ENCODE measurements at places on chromosomes 12 and 14.

- DNase-seq = no peak
Measured at GRCh38 chr12:638953-639557, 24.2 kb downstream of the NINJ2 start.

- DNase-seq = no peak
Measured at GRCh38 chr14:75289840-75290388, 11.3 kb downstream of the FOS start.

- no peak for DNase-seq
Measured at GRCh38 chr12:59652130-59652529, 56.3 kb downstream of the SLC16A7 start.

GRCh38 chr14:98955036-98955740 lies 316.8 kb downstream of the BCL11B start:
- no peak for DNase-seq

GRCh38 chr14:58077621-58078020 lies 74.4 kb downstream of the ARMH4 start:
- peak; percentile 68 for DNase-seq

DNA sequence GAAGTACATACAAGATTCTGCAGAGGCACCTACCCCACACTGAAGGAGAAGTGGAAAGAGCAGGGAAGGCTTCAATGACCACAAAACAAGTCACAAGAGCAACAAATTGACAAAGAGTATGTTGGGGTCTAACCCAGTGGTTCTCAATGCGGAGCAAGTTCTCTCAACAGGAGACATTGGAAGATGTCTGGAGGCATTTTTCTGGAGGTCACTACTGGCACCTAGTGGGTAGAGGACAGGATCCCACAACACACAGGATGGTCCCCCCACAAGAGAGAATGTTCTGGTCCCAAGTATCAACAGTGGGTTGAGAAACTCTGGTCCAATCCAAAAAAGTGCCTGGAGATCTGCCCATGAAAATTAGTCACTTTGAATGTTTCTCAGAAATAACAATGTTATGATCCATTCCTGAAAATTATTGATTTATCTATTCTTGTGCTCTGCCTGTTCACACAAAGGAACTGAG lies 3.4 kb downstream of the SSH1 start:
- DNase-seq = peak; percentile 92

- DNase-seq = no peak
Measured at GRCh38 chr12:50695961-50696360, 67.9 kb upstream of the ATF1 start.

GRCh38 chr12:66269757-66270383 lies 32.4 kb upstream of the HELB start:
- peak; percentile 55 for DNase-seq
